ENCODE measurements at places on chromosomes 13 and 19. TPM values are rescaled to one million over a fixed set of nuclear protein-coding genes. Genes with fewer than 3 reads are reported as not detected.

CYP4F8 gene
- total RNA-seq: not detected

C19orf18 gene
- total RNA-seq: 2.1 TPM

CTXN1 gene
- total RNA-seq: 0.22 TPM

SLC10A2 gene
- not detected for total RNA-seq

ZNF738 gene
- 3.3 TPM for total RNA-seq

DNA sequence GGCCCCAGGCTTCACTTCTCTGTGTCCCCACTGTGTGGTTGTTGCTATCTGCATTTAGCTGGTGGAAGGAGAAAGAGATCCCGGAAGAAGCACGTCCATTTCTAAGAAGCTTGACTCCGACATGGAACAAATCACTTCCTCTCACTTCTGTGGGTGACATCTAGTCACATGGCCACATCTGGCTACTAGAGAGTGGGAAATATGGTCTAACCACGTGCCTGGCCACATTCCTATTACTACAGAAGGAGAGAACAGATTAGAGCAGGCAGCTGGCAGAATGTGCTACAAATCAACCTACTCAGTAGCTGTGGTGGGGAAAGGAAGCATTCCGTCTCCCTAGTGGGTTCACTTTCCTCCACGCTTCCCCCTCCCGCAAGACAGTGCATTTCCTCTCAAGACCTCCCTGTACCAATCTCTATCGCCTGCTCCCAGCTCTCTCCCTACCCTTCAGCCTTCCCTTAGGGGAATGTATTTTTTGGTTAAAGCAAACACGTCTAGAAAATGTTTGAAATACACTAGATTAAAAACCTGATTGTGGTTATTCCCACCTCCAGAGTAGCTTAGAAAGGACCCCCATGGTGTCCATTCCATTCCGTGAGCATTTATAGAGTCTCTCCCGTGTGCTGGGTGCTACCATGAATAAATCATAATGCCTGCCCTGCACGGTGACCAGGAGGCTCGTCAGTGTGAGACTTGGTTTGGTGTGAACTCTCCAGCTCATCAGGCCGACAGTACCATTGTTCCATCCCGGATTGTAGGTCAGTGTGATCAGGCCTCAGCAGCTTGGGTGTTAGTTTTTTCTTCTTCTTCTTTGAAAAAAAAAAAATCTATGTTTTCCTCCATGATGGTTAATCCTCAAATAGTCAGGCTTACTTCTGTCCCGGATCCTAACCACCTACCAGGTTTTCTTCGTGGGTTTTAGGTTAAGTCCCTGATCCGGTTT lies 8.0 kb upstream of the AMER2 start:
- no peak for DNase-seq

GRCh38 chr19:37227996-37228395 lies 10.0 kb downstream of the ZNF383 start:
- DNase-seq: no peak

DNA sequence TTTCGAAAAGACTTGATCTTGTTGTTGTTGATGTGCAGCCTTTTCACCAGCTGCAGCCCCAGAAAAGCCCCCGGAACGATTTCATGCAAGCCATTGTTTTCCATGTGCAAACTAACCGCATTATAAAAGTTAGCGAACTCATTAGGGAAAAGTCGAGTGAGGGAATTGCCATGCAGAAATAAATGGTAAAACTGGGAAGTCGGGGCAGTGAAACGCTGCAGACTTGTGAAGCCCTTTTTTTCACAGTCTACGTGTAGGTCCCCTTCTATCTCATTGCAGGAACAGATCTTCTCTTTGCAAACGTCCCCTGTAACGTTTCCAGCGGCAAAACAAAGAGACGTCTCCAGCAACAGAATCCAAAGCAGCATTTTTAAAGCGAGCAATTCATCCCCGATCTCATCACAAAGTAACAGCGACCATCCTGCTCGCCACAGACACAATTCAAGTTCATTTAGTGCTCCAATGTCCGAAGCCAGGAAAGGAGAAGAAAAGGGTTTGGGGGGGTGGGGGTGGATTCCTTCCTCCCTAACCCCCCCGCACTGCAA lies 1.1 kb downstream of the SLITRK1 start:
- DNase-seq: no peak

DNA sequence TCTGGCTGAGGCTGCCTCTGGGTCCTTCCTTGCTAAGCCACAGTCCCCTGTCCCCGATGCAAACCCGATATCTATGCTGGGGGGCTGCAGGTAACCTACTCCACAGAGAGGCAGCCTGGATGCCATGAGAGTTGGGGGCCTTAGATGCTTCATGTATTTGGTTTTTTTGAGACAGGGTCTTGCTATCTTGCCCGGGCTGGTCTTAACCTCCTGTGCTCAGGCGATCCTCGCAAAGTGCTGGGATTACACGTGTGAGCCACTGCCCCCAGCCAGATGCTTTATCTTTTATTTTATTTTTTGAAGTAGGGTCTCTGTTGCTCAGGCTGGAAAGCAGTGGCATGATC lies 1.5 kb downstream of the ATCAY start:
- no peak for DNase-seq

GRCh38 chr19:10256970-10257615 lies 5.1 kb downstream of the MRPL4 start:
- DNase-seq: no peak

GRCh38 chr19:30881281-30881680 lies 468.0 kb downstream of the TSHZ3 start:
- no peak for DNase-seq

DNA sequence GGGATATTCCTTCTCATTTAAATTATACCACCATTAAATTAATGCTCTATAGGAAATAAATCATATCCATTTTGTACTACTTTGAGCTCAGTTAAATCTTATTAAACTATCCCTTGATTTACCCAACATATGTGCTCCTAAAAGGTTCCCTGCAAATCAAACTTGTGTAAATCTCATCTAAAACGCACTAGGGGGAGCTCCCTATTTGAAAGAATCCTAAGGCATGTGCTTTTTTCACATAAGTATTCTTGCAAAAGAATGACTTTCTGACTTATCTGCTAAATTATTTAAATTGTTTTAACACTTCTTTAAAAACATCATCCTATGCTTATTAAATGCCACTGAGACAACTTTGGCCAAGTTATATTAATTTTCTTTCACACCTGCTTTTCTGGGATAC lies 7.9 kb downstream of the INTS6 start:
- DNase-seq: no peak

- DNase-seq: no peak
Observed at GRCh38 chr19:38793177-38793576, 4.2 kb downstream of the LGALS7B start.

DNA sequence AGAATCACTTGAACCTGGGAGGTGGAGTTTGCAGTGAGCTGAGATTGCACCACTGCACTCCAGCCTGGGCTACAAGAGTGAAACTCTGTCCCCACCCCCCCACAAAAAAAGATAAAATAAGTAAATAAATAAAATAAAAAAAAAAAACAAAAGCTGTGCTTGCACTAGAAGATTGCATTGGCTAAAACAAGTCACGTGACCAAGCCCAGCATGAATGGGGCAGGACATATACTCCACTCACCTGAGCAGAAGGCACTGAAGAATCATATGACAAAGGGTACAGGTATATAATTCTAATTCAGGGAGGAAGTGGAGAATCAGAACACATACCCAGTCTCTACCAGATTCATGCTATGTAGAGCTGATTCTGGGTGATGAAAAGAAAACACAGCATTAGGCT lies 36.6 kb downstream of the CYP4F22 start:
- no peak for DNase-seq

GRCh38 chr19:9453953-9454352 lies 18.6 kb upstream of the ZNF266 start:
- no peak for DNase-seq

- no peak for DNase-seq
Observed at GRCh38 chr13:33519561-33520467, 234.3 kb upstream of the STARD13 start.

- no peak for DNase-seq
Observed at GRCh38 chr19:38370299-38370698, 4.1 kb upstream of the PSMD8 start.

- DNase-seq: no peak
Observed at GRCh38 chr13:48094404-48094780, 512 bp downstream of the MED4 start.

DNA sequence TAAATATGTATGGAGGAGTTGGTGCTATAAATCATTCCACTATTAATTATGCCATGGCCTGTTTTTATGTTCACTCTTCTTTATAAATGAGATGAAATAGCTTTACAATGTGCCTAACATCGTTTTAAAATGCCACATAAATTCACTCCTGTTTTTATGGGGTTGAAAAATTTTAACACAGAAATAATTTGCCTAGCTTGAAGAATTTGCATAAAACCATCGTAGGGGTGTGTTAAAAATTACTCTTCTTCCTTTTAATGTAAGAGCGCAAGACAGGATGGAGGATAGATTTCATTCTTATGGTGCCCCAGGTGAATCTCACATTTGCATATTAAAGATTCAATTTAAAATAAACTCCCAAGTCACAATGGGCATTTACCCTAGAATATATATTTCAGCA lies 447.8 kb downstream of the OXGR1 start:
- DNase-seq: no peak

DNA sequence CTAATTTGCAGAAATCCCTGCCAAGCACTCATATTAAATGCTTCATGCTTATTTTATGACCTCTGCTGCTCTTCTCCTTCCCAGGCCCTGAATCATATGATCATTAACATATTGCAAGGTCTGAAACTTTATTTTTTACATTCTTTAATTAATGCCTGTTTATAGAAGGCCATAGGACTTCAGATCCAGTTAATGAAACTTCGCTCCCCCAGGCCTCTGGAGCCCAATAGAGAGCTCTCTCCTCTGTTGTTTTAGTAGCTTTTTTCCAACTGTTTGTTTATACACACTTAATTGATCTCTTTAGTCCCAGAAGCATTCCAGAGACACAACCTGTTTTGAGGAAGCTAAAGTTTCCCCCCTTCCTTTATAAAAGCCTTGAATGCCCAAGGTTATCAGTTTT lies 68.3 kb downstream of the DACH1 start:
- DNase-seq: no peak
